ENCODE measurements at places on chromosomes 12 and 14.

GRCh38 chr14:50060871-50061663 is 55.3 kb downstream of the VCPKMT start:
- DNase-seq: peak; percentile 50

- peak; percentile 90 for DNase-seq
These were observed 400 bp downstream of the CHST11 start for GRCh38 chr12:104456950-104457745.

- no peak for DNase-seq
These were observed 6.8 kb downstream of the PPP1R36 start for GRCh38 chr14:64556526-64556925.

DNA sequence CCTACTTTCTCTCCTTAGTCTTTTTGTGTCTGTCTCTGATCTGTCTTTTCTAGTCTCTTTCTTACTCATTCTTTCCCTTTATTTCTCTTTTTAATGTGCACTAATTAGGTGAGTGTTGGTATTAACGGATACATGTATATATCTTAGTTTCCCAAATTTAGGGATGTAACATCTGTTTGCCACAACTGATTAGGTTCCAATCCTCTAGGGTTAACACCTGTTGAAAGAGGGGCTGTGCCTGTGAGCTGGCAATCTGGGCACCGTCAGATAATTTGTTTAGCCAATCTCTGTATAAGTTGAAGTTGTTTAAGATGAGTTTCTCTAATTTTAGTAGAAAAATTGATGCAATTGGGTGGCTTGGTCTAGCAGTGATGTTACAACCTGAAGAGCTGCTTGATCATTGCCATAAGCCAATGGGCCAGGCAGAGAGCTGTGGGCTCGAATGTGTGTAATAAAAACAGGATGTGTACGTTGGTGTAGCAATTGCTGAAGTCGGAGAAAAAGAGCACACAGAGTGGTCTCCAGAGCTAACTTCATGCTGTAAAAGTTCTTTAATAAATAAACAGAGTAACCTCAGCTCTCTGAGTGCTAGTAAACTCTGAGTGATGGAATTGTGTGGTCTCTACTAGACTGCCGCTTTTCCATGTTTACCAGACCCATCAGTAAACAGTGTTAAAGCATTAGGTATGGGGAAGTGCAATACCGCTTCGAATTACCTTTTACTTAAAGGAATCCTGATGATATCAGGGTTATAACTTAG is 18.3 kb upstream of the LYZ start:
- no peak for DNase-seq

- DNase-seq: peak; percentile 22
These were observed 62.1 kb upstream of the GPATCH2L start for GRCh38 chr14:76089575-76089974.

- no peak for DNase-seq
These were observed 72.2 kb upstream of the FBRSL1 start for GRCh38 chr12:132417741-132418140.

All from testis (tissue), 5 donors.